ENCODE measurements at places on chromosomes 5 and 9.

- no peak for DNase-seq
These were observed 3.6 kb downstream of the ERGIC1 start for GRCh38 chr5:172837640-172838039.

GRCh38 chr5:24368115-24368514 lies 276.7 kb downstream of the CDH10 start:
- no peak for DNase-seq

DNA sequence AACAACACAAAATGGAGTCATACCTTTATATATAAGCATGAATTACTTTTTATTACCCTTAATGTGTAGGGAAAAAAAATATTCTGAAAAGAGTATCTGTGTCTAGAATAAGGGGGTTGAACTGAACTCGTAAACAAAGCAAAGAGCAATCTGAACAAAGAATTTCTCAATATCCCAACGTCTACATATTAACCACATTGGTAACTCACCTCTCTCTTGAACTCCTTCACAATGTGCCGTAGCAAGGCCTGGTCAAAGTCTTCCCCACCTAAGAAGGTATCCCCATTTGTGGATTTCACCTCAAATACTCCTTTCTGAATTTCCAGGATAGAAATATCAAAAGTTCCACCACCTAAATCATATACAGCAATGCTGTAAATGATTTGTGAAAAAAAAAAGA lies 8.4 kb downstream of the HSPA9 start:
- DNase-seq, result no peak

- DNase-seq, result no peak
These were observed 1276.9 kb upstream of the WWC1 start for GRCh38 chr5:167014401-167015056.

- DNase-seq, result peak; percentile 56
These were observed 101.9 kb downstream of the CD180 start for GRCh38 chr5:67094476-67095300.

DNA sequence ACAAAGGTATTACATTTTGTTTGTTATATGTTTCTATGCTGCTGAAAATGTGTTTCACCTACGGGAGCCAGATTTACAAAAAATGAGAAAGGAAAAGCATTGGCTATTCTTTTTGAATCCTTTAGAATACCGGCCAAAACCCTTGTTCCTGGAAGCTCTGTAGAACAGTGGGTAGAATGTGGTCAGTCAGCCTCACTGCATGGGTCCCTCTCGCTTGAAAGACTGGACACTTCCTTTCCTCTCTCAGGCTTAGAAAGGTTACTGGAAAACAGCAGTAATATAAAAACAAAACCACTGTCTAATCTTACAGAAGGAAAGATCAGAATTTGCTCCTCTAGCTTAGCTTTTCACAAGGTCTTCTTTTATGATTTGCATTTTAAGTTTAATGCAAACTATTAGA lies 45.1 kb downstream of the OSTF1 start:
- DNase-seq, result no peak

- no peak for DNase-seq
These were observed 344.8 kb downstream of the MTRR start for GRCh38 chr5:8213701-8214240.

DNA sequence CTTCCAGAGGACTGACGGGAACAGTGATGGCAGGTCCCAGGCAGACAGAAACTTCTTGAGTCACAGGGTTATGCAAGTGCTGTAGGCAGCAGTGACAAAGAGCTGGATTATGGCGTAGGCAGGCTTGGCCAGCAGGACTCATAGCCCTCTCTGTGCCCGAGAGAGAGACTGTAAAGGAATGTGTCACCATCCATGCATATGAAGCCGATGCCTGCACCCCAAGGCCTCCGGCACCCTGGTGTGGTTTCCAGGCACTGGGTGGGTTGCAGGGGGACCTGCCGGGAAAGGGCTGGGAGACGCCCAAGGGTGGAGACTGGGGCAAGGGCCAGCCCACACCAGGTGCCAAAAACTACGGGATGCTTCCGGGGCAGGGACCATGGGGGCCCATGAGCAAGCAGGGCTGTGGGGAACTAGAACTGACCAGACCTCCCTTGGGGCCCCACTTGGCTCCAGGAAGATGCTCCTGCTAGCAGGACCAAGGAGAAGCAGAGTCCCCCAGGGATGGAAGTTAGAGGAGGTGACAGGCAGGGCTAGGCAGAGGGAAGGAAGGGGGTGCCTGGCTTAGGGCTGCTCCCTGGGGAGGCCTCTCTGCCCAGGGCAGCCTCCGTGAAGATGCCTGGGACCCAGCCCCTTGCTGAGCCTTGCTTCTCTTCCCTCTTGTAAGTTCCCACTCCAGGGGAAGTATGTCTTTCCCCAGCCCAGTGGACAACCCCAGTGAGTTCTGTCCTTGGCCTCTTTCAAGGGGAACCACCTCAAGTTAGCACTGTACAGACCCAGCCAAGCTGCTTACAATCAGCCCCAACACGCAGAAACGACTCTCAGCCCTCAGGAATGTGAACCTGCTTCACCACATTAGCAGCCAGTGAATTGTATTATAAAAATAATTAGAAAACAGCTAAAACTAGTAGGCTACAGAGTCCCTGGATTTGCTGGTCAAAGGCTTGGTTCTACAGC lies 10.5 kb upstream of the IPPK start:
- peak; percentile 22 for DNase-seq

DNA sequence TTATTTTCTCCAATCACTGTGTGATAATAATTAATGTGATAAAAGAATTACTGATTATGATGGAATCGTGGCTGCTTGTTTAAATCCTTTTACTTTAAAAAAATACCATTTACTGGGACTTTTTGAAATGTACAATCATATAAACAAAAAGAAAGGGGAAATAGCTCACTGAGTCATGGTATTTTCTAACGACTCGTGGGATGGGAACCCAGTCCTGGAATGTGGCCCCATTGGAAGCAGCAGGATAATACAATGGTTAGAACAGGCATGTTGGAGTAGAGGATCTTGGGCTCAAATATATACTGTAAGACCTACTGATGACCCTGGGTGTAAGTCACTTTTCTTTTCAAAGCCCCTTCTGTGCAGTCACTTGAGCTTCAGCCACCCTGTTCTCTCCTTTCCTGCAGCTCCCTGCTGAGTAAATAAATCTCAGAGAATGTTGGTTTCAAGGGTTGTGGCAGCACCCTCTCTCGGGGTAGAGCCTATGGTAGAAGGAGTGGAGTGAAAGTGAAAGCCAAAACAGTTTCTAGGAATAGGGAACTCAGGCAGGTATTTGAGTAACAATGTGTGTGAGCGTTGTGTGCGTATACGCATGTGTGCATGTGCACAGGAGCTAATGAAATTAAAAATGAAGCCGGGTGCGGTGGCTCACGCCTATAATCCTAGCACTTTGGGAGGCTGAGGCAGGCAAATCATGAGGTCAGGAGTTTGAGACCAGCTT lies 40.8 kb upstream of the LARP1 start:
- peak; percentile 44 for DNase-seq

DNA sequence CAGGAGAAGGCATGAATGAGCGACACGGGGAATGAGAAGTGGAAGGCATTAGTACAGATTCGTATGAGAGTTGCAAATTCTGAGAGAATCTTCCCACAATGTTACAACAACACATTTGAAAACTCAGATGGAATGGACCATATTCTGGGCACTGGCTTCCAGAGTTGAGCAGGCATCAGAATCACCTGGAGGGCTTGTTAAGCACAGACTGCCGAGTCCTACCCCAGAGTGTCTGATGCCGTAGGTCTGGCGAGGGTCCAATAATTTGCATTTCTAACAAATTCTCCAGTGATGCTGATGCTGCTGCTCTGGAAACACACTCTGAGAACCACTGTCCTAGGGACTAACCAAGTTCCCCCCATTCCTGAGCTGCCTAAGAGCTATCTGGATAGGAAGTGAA lies 2.9 kb upstream of the TLX3 start:
- DNase-seq, result no peak

DNA sequence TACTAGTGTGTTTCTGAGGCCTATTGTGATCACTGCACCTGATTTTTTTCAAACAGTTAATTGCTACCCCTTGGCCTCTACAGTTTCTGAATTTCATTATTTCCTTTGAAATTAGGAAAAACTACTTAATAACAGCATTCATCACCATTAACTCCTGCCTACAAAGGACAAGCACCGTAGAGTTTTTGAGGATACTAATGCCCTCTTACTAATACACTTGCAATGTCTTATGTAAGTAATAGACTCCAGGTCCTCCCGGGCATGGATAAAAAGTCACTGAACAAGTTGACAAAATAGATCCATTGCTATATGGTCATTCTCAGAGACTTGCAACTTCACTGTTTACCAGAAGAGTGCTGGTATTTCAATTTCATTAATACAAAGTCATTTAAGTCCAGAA lies 1172.5 kb downstream of the CDH12 start:
- no peak for DNase-seq

GRCh38 chr5:67073045-67073680 lies 123.4 kb downstream of the CD180 start:
- DNase-seq, result no peak

GRCh38 chr5:65695162-65695755 lies 26.6 kb downstream of the SGTB start:
- no peak for DNase-seq

DNA sequence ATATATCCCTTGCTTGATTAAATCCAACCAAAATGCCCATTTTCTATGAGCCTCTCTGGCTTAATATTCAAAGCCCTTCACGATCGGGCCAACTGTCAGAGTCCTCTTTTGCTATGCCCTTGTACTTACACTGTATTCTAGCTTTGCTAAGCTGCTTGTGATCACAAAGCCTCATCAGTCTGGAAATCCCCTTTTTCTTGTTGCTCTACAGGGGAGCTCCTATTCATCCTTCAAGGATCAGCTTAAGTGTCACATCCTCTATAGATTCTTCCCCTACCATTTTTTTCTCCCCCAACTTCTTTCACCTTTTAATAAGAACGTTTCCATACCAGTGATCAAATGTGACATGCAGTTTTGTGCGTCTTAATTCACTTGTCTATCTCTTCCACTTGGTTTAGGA lies 450.4 kb upstream of the CHD1 start:
- no peak for DNase-seq

DNA sequence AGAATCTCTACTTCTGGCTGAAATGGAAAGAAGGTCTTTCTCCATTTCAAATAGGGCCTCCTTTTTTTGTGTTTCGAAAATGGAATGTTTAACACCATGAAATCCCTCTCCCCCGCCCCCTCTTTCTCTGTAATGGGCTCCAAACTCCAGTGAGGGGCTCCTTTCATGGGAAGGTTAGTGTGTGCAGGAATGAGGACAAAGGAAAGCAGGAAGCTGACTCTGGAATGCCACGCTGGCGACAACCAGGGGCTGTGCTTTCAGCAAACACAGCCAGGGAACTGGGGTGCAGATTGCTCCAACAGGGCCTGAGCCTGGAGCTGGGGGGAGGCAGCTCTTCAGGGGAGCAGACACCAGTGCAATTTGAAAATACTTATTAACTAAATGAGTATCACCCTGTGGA lies 82.8 kb downstream of the CRB2 start:
- no peak for DNase-seq

- DNase-seq, result no peak
These were observed 27.2 kb downstream of the AK3 start for GRCh38 chr9:4713849-4714248.

- DNase-seq, result peak; percentile 31
These were observed 13.1 kb downstream of the ADAMTS6 start for GRCh38 chr5:65468633-65469032.

- DNase-seq, result no peak
These were observed 82.7 kb downstream of the DOCK8 start for GRCh38 chr9:297104-297972.

GRCh38 chr5:142826741-142827492 lies 56.7 kb downstream of the ARHGAP26 start:
- DNase-seq, result peak; percentile 51

- DNase-seq, result no peak
These were observed 36.3 kb downstream of the HSPA4 start for GRCh38 chr5:133088064-133088463.

GRCh38 chr5:81631124-81631523 lies 119.8 kb downstream of the SSBP2 start:
- DNase-seq, result peak; percentile 22

DNA sequence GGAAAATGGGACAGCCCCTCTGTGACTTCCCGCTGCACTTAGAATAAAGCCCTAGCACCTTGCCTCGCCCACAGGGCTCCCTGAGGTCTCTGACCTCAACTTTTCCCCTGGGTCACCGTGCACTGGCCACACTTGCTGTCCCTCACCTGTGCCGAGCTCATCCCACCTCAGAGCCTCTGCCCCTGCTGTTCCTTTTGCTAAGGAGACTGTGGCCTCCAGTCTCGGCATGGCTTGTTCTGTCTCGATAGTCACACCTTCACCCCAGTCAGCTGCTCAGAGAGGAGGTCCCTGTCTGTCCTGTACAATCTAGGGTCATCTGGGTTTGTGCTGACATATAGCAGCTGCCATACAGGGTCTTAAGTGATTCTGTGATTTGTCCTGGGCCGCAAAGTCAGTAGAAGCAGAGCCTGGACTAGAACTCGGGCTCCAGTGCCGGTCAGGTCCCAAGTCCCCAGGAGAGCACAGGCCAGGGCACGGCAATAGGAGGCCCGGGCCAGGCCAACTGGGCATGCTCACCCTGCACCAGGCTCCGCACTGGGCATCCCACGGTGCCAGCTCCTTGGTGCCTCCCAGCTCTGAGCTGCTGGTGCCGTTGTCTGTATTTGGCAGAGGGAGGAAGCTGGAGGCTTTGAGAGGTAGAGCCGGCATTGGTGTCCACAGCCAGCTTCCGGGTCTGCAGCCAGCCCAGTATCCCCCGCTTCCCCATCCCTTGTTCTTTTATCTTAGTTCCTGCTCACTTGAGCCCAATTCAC lies 35.2 kb downstream of the NCS1 start:
- no peak for DNase-seq

GRCh38 chr9:93958819-93959682 lies 3.9 kb upstream of the BARX1 start:
- DNase-seq, result peak; percentile 19

DNA sequence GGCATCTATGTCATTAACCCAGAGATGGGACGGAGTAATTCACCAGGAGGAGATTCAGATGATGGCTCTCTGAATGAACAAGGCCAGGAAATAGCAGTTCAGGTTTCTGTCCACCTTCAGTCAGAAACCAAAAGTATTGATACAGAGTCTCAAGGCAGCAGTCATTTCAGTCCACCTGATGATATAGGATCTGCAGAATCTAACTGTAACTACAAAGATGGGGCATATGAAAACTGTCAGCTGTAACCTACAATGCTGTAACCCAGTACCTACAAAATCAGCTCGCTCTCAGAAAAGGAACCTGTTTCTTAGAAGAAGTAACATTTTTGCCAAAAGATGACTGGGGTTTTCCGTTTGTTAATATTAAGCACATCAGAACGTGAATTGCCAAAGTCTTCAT lies 14.7 kb downstream of the MFAP3 start:
- DNase-seq, result no peak

DNA sequence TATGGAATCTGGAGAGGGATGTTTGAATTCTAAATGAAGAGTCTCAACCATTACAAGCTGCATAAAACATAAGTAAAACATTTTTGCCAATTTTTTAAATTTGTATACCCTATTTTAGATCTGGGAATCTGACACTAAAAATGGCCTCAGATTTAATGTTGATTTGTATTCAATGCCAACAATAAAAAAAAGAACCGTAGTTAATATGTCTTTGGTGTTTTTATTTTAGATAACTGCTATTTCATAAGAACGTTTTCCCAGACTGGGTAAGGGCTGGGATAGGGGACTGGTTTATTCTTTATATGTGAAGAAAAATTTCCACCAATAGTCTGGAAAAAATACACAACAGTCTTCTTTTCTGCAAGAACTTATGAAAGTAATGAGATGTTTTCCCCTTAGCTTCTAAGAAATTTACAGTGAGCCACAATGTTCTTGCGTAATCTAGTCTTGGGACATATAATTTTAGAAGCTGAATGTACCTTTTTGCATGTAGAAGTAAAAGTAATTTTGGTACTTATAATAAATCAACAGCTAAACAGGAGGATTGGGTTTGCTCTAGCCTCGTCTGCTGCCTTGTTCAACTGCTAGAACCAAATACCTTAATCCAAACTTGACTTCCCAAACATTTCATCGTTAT lies 244.6 kb upstream of the EFNA5 start:
- peak; percentile 38 for DNase-seq
